ENCODE measurements at places on chromosomes 16 and 17.

- no peak for DNase-seq
Observed at GRCh38 chr16:84825896-84826557, 6.2 kb downstream of the CRISPLD2 start.

- no peak for DNase-seq
Observed at GRCh38 chr16:8730335-8730915, 56.0 kb downstream of the ABAT start.

GRCh38 chr16:53899431-53899830 is 195.5 kb downstream of the FTO start:
- no peak for DNase-seq

GRCh38 chr16:87924811-87925670 is 11.3 kb downstream of the CA5A start:
- no peak for DNase-seq

DNA sequence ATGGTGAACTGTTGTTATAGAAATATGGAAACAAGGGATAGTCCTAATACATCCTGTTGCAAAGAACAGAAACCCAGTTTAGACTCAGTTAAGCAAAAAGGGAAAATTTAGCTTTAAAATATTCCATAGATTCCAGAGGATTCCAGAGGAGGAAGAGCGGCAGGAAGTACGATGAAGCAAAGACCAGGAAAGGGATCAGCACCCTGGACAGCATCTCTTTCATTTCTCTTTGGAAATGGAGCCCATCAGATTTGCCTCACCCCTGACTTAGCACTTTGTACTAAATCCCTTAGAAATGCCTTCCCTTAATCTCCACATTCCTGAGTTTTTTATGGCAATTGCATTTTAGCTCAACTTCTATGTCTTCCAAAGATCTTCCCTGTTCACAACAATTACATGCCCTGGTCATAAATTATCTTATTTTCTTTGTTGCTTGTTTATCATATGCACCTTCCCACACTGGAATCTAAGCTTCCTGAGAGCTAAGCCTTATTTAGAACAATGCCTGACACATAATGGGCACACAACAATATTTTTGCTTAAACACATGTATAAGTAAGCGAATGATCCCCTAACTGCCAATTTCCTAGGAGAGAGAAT is 150.0 kb upstream of the RBFOX1 start:
- no peak for DNase-seq

DNA sequence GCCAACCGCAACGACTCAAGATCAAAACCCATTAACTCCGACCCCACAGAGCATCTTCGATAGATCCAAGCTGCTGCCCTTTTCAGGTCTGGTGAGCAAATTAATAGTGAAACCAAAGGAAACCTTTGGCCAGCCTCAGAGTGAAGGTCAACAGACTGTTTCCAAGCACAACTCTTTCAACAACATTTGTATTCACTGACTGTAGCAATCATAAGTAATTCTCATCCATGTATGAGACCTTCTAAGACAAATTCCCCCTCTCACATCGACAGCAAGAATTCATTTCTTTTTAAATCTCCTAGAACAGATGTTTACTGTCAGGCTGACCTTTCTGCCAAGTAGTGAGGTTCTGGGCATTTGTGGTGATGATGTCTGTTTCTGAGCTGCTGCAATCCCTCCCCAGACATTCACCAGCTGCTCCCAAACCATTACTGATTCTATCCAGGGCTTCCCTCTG is 64.2 kb downstream of the SLC39A11 start:
- DNase-seq: no peak

DNA sequence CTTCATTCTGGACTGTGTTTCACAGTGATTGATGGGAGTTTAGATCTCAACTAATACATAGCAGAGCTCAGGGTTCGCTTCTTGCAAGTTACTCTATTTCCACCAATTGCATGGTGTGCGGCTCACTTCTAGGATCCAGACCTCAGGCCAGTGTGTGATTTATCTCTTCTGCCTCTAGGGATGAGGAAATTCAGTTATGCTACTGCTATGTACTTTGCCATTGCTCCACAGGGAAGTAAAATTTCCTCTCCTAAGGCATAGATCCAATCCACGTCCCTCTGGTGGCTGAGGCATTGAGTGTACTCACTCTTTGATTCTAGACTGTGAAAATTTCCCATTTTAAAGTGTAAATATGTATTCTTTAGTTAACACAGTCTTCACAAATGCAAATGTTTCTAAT is 214.1 kb downstream of the HS3ST3B1 start:
- no peak for DNase-seq

DNA sequence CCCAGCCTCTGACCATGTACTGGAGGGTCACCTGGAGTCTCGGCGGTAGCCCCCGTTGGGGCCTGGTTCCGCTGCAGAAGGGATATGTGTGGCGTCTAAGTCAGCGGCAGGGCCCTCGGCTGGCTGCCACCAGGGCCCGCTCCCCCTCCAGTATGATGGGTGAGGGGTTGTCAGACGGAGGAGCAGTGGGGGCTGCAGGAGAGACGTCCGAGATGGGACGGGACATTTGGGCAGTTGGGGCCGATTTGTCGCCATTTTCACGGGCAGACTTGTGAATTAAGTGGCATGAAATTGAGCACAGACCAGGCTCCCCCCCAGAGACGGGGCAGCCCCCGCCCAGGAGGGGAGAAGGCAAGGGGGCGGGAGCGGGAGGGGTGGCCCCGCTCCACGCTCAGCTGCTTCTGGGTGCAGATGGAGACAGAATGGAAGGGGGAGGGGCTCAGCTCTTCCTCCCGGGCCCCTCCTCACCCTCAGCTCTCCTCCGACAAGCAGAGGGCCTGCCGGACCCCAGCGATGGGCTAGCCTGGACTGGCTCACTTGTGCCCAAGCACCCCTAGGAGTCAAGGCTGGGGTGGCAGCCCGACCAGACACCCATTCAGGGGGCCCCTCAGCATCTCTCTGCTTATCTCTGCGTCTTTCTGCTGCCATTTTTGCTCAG is 52.7 kb upstream of the LHX1 start:
- no peak for DNase-seq

DNA sequence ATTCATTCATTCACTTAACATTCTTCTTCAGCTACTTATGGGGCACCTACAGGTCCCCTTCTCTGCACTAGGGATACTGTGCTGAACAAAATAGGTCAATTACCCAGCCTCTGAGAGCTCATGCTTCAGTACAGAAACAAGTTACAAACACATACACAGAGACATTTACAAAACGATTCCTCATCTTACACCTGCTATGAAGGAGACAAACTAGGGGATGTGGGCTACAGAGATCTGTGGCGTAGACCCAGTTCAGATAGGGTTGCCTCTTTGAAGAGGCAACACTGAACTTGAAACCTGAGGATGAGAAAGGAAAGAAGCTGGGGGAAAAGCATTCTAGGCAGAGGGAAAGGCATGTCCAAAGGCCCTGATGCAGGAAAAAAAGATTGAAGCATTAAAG is 5.2 kb downstream of the IL21R start:
- no peak for DNase-seq

DNA sequence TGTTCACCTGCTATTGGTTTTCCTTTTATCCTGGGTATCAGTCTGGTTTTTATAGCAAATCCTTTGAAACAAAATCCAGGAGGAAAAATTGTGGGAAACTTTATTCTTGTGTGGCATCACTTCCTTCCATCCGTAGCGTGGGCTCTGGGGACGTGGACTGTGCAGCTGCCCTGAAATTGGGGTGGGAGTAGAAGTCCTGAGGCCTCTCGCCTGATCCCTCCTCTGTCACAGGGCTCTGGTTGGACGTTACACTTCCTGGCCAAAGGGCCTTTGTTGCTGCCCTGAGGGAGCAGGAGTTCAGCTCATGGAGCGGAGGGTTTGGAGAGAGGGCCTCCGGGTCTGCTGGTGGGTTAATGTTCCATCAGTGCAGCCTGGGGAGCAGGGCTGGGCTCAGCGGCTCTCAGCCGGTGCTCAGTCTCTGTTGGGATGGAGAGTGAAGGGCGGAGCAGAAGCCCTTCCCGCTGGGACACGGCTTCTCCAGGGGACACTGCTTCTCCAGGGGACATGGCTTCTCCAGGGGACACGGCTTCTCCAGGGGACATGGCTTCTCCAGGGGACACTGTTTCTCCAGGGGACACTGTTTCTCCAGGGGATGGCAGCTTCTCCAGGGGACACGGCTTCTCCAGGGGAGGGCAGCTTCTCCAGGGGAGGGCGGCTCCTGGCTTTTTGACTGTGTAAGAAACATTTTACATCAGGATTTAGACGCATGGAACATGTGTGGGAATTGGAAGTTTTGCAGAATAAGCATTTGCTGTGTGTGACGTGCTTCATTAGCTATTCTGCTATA is 15.2 kb upstream of the RPL13 start:
- no peak for DNase-seq

DNA sequence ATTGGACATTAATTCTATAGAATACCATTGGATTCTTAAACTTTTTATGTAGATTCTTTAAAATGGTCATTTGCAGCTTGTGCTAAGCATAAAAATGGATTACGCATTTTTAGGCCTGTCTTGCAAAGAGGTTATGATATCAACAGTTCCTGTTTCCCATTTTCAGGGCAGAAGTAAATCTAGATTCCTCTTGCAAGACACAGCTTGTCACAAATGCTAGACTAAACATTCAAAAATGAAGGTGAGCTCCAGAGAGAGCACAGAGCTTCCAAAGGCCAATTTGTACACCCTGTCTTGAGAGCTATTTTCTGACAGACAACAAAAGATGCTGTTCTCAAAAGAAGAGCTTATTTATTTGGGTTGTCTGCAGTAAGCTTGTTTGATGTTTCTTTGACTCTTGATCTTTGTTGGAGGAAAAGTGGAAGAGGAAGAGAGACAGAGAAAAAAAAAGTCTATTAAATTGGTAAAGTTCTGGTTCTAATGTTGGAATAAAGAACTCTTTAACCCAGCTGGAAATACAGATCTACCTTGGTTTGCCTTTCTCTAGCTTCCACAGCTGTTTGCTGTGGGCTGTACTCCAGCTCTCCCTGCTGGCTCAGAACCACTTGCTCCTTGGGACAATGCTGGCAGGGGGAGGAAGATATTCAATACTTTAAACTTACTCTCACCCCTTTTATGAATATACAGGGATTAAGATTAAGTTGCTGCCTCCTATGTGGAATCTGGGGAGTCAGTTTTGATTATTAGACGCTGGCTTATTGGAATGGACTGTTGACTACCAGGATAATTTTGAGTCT is 651.8 kb downstream of the CDH11 start:
- DNase-seq: no peak

DNA sequence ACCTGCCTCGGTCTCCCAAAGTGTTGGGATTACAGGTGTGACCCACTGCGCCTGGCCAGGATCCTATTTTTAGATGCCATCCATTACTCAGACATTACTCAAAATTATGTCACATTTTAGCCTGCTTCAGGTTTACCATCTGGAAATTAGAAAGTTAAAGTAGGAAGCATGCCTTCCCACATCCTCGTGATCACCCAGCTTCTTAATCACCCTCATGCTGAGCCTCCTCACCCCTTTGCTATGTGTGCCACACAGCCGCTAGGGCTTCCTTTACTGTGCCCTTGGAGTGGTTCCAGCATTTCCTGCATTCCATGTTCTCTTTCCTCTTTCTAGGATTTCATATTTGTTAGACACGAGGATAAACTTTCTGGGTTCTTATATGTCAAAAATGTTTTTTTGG is 9.3 kb downstream of the ADORA2B start:
- DNase-seq: no peak

DNA sequence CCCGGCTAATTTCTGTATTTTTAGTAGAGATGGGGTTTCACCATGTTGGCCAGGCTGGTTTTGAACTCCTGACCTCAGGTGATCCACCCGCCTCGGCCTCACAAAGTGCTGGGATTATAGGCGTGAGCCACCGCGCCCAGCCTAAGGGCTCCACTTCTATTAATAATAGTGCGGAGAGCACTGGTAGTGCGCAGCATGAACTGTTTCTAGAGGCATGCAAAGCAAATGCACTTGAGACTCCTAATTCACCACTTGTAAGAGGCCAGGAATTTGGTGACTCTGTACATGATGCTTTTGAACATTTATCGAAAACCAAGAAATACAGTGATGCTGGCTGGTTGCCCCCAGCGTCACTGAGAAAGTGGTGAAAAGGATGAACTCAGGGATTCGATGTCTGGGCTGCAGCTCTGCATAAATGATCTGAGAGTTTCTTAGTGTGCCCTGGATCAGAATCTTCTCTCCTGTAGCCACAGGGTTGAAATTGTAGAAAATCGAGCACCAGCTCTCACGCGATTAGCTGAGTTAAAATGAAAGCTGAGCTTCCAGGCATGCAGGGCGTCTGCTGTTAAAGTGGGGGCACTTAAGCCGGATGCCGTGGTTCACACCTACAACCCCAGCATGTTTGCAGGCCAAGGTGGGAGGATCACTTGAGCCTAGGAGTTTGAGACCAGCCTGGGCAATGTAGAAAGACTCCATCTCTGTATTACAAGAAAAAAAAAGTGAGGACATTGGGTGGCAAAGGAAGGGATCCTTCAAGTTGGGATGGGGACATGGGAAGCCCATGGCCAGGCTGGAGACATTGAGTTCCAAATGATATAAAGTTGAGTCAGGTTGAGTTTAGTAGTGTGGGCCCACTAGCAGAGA is 4.8 kb downstream of the RNF213 start:
- peak; percentile 39 for DNase-seq

DNA sequence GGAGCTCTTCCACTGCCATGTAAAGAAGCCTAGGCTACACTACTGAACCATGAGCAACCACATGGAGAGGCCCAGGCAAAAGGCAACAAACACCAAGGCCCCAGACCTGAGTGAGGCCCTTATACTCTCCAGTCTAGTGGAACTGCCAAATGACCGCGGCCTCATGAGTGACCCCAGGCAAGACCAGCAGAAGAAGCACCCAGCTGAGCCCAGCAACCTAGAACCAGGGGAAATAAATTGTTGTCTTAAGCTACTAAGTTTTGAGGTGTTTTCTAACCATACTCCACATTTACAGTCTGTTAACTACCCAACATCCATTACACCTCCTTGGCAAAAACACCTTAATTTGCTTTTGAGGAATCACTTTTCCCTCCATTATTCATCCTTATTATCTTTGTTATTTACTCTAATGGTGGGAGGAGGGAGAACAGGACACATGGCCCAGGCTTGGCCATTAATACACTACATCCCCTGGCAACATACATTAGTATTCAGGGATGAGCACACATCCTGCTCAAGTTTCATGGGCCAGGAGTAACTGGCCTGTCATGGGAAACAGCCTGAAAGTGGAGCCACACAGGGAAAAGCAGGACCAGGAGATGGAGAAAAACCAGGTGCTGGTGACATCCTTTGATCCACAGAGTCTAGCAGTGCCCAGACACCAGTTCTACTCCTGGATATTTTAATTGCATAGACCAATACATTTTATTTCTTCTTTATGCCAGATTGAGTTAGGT is 26.2 kb downstream of the SLC39A11 start:
- DNase-seq: no peak

All from stimulated activated CD4-positive, alpha-beta T cell treated with anti-CD3 and anti-CD28 coated beads, Interleukin-15, amount 100 ng/mL, for 1 hour (primary cell).